ENCODE measurements at places on chromosomes 6 and 20.

- no peak overlapping the region for H3K4me3 ChIP-seq
- no peak overlapping the region for H3K27ac ChIP-seq
- peaks cover 26% of the 10 kb centered on the region for H3K4me1 ChIP-seq
- no peaks in the 10 kb centered on the region for H3K27me3 ChIP-seq
- DNase-seq: no peak
- peaks cover 15% of the 10 kb centered on the region for H3K36me3 ChIP-seq
Observed at GRCh38 chr6:122454673-122455072, 16.9 kb downstream of the SERINC1 start.

DNA sequence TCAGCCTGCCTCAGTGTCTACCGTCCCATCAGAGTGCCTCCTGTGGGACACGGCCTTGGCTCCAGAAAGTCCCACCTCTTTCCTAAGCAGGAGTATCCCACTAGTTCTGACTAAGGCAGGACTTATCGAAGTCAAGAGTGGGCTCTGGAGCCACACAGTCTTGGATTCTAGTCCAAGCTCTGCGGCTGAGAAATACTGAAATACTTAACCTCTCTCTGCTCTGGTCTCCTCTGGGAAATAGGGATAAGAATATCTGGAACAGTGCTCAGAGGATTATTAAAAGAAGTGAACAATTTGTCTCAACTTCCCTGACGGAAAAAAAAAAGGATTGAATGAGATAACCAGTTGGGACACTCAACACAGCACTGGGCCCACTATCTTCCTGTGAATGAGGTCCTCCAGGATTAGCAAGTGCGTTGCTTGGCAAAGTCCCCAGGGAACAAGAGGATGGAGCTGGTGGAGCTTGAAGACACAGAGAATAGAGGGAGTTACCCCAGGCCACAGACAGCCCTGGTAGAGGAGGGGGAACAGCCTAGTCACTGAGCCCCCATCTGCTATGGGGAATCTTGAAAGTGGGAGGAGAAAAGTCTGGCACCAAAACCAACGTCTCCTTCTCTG lies 34.6 kb upstream of the FOXP4 start:
- DNase-seq: no peak
- peaks cover 81% of the 10 kb centered on the region for H3K27me3 ChIP-seq
- H3K4me3 ChIP-seq: no peak overlapping the region
- no peaks in the 10 kb centered on the region for H3K4me1 ChIP-seq

GRCh38 chr6:3748208-3749066 lies 3.1 kb downstream of the PXDC1 start:
- no peak for DNase-seq
- peaks cover 6% of the 10 kb centered on the region for H3K36me3 ChIP-seq
- H3K27me3 ChIP-seq: no peaks in the 10 kb centered on the region

- H3K27me3 ChIP-seq: peaks cover 100% of the 10 kb centered on the region
- no peak overlapping the region for H3K27ac ChIP-seq
- H3K4me3 ChIP-seq: no peak overlapping the region
- H3K4me1 ChIP-seq: no peaks in the 10 kb centered on the region
- no peaks in the 10 kb centered on the region for H3K36me3 ChIP-seq
Observed at GRCh38 chr6:28737750-28738395, 185.9 kb downstream of the TRIM27 start.

DNA sequence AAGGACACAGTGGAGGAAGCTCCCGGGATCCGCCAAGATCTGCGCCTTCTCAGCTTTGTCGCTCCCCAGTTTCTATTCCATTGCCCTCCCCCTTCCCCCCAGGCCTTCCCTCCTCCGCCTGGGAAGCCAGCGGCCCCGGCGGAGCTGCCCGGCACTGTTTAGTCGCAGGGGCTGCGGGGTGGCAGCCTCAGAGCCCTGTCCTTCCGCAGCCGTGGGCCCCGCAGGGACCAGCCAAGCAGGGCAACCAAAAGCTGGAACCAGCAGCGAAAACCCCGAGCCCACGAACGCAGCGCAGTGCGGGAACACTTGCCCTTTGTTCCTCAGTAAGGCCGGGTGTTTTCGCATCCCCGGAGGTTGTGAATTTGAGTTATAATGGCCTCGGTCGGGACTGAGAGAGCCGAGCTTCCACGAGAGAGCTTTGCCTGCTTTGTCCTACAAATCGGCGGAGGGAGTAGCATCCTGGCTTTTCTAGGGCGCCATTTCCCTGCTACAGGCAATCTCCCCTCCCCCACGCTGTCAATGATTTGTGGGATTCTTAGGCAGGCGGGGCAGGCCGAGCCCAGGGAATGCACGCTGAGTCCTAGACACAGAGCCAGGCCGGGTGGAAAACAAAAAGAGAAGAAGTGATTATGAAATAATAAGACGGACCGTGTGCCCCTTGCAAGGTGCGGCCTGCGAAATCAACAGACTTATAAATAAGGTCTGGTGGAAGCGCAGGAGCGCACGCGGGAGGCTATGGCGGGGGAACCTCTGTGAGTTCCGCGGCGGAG lies 4.0 kb upstream of the TUBB2B start:
- H3K4me1 ChIP-seq: peaks cover 61% of the 10 kb centered on the region
- no peak for DNase-seq
- H3K36me3 ChIP-seq: no peaks in the 10 kb centered on the region
- H3K4me3 ChIP-seq: peak overlapping the region; percentile 69
- peak overlapping the region; percentile 81 for H3K27ac ChIP-seq

DNA sequence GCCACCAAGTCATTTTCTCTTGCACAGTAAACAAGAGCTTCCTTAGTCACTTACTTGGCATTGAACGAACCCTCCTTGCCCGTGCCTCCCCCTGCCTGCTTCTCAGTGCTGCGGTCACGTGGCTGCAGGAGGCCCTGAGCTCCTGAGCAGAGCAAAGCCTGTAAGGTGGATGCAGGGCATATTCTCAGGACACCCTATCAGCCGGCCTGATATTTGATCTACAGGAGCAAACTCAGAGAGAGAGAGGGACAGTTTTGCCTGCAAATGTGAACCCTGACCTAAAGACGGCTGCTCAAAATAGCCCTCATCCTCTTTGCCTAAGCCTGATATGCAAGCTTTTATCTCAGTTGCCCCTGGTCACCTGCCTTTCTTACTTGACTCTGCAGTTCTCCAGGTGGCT lies 93.0 kb upstream of the POPDC3 start:
- H3K27ac ChIP-seq: no peak overlapping the region
- H3K36me3 ChIP-seq: no peaks in the 10 kb centered on the region
- no peaks in the 10 kb centered on the region for H3K4me1 ChIP-seq
- no peaks in the 10 kb centered on the region for H3K27me3 ChIP-seq
- no peak overlapping the region for H3K4me3 ChIP-seq

DNA sequence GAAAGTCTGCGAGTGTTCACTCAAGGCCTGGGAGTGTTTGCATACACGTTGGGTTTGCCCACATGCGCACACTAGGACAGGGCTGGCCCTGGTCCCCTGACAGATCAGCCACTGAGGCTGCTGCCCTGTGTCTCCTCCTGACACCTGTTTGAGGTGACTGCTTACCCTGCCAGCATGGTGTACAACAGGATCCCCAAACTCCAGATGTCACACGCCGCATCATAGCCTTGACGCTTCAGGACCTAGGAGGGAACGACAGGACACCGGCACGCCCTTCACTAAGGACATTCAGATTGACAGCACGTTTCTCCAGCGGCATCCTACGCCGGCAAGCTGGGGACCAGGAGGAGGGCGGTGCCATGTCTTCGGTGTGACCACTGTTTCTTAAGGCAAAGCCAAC lies 37.0 kb upstream of the MPC1 start:
- no peak overlapping the region for H3K4me3 ChIP-seq
- DNase-seq: no peak
- H3K27me3 ChIP-seq: no peaks in the 10 kb centered on the region

DNA sequence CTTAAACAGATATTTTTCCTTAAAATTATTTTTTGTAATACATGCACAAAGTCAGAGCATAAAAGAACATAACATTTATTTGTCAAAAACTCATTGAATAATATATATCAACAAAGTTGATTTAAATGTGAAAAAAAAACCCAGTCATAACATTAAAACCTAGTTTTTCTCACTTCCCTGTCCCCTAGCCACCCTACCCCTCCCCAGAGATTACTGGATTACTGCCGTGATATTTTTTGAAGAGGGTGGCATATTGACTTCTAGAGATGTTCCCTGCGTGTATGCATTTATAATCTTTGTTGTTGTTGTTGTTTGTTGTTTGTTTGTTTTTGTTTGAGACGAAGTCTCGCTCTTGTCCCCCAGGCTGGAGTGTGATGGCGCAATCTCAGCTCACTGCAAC lies 52.4 kb upstream of the ARMC2 start:
- H3K27ac ChIP-seq: no peak overlapping the region
- H3K4me1 ChIP-seq: no peaks in the 10 kb centered on the region
- H3K4me3 ChIP-seq: no peak overlapping the region
- H3K36me3 ChIP-seq: no peaks in the 10 kb centered on the region

DNA sequence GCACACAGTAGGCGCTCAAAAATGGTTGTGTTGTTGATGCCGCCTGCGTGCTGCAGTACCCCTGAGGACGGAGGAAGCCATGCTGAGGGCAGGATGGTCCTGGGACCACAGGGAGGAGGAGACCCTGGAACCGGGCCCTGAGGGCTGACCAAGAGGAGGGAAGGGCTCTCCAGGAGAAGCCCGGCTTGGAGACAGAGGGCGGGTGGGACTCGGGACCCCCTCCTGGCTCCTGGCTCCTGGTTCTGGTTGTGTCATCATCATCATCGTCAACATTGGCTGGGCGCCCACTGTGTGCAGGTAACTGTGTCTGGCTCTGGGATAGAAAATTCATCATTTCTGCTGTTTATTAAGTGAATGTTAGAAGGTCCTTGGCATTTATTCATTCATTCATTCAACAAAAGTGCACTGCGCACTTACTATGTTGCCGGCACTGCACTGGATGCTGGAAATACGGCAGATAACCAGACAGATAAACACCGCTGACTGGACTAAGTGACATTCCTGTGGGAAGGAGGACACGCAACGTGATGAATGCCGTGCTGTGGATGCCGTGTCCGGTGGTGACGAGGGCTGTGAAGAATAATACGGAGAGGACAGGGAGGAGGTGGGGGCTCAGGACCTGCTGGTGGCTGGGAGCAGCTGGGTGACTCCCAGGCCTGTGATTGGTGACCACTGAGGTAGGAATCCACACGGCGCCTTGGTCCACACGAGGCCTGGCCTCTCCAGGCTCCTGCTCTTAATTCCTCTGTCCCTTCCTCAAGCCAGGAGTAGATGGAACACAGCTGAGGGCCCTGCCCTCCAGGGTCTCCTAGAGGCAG lies 35.3 kb downstream of the SPDEF start:
- no peaks in the 10 kb centered on the region for H3K4me1 ChIP-seq
- H3K27me3 ChIP-seq: peaks cover 17% of the 10 kb centered on the region
- DNase-seq: no peak
- no peak overlapping the region for H3K4me3 ChIP-seq
- no peak overlapping the region for H3K27ac ChIP-seq

GRCh38 chr6:13098793-13099570 lies 229.4 kb downstream of the TBC1D7 start:
- H3K4me3 ChIP-seq: no peak overlapping the region
- H3K27ac ChIP-seq: no peak overlapping the region
- no peaks in the 10 kb centered on the region for H3K4me1 ChIP-seq
- no peak for DNase-seq

- H3K4me3 ChIP-seq: peak overlapping the region; percentile 52
- DNase-seq: no peak
- peaks cover 25% of the 10 kb centered on the region for H3K4me1 ChIP-seq
- H3K27me3 ChIP-seq: no peaks in the 10 kb centered on the region
- H3K36me3 ChIP-seq: no peaks in the 10 kb centered on the region
- H3K27ac ChIP-seq: peak overlapping the region; percentile 70
Observed at GRCh38 chr6:12956991-12957320, 240.4 kb downstream of the PHACTR1 start.

DNA sequence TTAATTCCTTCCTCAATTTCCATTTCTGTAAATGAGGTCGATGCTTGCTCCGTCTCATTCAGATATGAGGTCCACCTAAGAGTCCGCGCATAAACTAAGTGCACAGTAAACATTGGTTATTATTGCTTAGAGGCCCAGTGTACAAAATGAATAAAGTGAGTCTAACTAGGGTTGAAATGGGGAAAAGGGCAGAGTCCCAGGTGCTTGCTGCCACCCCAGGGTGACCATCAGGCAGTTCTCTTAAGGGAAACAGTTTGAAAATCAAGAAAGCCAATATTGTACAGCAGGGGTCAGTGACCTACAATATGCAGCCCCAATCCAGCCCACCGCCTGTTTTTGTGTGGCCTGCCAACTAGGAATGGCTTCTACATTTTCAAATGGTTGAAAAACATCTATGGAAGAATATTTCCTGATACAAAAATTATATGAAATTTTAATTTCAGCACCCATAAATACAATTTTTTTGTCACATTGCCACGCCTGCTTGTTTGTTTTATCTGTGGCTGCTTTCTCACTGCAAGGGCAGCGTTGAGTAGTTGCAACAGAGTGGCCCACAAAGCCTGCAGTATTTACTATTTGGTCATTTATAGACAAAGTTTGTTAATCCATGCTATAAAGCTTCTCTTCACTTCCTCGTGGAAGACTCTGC lies 43.3 kb downstream of the SLC13A3 start:
- no peak overlapping the region for H3K27ac ChIP-seq
- DNase-seq: no peak
- no peaks in the 10 kb centered on the region for H3K27me3 ChIP-seq
- H3K4me3 ChIP-seq: no peak overlapping the region

DNA sequence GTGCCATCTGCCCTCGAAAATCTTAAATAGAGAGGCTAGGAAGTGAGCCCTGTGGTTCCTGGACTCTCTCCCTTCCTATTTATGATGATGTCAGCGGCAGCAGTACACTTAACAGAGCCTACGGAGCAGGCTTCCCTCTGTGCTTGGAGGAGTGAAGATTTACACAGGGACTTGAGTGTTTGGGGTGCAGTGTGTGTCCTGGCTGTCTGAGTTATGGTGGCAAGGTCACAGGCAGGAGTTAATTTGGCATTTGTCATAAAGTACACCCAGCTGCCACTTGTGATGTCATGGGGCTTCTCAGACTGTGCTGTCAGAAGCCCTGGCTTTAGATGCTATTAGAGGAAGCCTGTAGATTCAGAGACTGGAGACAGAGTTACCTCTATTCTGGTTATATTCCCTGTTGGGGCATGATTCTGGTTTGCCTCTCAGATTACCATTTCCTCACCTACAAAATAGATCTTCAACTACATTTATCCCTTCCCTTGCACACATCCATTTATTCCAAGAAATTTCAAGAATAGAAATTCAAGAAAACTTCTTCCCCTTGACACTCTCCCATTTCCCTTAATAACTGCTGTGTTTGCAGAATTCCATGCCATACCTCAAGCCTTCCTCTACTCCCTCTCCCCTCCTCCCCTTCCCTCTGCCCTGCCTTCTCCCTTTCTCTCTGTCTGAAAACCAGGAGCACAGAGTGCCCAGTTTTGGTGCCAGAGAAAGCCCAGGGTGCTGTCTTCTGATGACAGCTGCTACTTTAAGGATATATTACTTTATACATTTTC lies 72.1 kb downstream of the SLC24A3 start:
- peak overlapping the region; percentile 21 for H3K27ac ChIP-seq
- peaks cover 21% of the 10 kb centered on the region for H3K4me1 ChIP-seq
- no peaks in the 10 kb centered on the region for H3K27me3 ChIP-seq

GRCh38 chr6:146884728-146885127 lies 286.0 kb downstream of the ADGB start:
- H3K4me3 ChIP-seq: no peak overlapping the region
- no peak for DNase-seq
- no peaks in the 10 kb centered on the region for H3K27me3 ChIP-seq
- no peaks in the 10 kb centered on the region for H3K36me3 ChIP-seq
- no peak overlapping the region for H3K27ac ChIP-seq

GRCh38 chr20:41320976-41321375 lies 3.4 kb upstream of the ZHX3 start:
- H3K27ac ChIP-seq: peak overlapping the region; percentile 19
- no peak overlapping the region for H3K4me3 ChIP-seq
- no peaks in the 10 kb centered on the region for H3K27me3 ChIP-seq
- no peaks in the 10 kb centered on the region for H3K36me3 ChIP-seq
- peaks cover 29% of the 10 kb centered on the region for H3K4me1 ChIP-seq

Measured in esophagus squamous epithelium (tissue), 5 donors.